NCI-H2029 treated with DMSO at 0.1 percent for 48 hours (cell line): ENCODE measurements at places on chromosomes 11 and 22.

DNA sequence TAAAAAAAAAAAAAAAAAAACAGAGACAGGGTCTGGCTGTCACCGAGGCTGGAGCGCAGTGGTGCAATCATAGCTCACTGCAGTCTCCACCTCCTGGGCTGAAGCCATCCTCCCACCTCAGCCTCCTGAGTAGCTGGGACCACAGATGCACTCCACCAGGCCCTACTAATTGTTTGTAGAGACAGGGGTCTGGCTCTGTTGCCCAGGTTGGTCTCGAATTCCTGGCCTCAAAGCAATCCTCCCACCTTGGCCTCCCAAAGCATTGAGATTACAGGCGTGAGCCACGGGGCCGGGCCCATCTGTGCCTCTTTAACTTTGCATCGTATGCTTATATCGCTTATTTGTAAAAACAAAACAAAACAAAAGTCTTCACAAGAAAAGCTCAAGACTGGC, 3.1 kb downstream of the CPT1A start:
- no peak for DNase-seq

DNA sequence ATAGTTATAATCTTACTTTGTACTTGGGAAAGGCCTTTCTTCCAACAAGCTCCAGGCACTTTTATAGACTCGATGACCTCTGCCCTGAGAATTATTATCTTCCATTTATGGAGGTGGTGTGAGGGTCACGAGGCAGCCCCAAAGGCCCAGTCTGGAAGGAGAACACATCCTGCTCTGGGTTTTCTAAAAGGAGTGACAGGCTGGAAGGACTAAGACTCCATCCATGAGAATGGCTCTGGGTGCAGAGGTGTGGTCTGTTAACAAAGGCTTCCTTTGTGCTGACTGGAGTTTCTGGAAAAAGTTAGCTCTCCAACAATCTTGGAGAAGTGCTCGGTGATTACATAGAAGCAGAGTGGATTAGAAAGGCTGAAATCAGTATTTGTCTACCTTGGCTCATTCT, 74.7 kb upstream of the SESN3 start:
- DNase-seq: no peak

DNA sequence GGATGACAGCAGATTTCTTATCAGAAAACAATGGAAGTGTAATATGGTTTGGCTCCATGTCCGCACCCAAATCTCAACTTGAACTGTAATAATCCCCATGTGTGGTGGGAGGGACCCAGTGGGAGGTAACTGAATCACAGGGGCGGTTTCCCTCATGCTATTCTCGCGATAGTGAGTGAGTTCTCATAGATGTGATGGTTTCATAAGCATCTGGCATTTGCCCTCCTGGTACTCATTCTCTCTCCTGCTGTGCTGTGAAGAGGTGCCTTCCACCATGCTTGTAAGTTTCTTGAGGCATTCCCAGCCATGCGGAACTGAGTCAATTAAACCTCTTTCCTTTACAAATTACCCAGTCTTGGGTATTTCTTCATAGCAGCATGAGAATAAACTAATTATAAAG, 81.0 kb upstream of the SCUBE2 start:
- DNase-seq: no peak

DNA sequence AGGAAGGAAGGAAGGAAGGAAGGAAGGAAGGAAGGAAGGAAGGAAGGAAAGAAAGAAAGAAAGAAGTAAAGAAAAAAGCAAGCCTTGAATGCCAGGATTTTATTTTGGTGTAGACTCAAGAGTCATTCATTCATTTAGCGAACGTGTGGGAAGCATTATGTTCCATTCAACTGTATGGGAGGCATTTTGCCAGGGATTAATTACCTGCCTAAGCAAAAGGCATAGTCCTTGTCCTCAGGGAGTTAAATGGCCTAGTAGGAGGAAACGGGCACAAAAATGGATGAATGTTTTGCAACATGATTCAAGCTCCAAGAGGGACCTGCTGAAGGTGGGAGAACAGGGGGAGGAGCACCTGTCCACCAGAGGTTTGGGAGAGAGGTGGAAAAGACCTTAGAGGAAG, 16.2 kb upstream of the ZNRF3 start:
- peak; percentile 31 for DNase-seq

DNA sequence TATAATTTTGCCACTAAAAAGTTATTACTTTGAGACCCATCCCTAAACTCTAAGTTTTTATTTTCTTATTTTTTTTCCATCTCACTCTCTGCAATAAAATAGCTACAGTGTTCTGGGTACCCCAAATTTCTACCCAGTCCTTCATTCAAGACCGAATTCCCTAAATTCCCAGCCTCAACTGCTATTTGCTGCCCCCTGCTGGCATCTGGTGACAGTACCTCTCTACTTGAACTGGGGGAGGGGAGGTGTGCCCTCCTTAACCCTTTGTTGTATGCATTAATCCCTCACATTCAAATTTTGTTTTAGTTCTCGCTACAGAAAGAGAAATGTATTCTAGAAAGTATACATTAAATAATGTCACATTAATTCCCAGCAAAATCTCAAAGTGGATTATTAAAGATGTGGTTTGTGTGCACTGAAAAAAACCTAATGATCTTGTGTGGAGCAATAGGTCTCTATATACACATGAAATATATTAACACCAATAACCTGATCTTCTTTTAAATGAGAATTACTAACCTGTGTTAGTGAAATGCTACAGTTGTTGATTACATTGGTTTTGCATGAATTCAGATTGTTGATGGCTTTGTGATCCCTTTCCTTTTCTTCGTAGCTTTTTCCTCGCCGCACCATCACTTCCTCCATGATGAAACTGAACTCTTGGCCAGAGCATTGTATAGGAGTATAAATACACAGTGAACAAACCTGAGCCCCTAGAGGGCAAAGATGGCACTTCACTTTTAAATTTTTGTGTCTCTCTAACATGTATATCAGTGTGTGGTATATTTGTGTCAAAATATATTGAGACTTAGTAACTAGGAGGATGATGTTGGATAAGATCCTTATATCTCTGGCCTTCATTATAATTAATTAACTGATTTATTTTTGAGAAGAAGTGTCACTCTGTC, 590.0 kb downstream of the METTL15 start:
- DNase-seq: peak; percentile 31

GRCh38 chr11:3830730-3831129, 10.0 kb downstream of the RHOG start:
- no peak for DNase-seq

- DNase-seq: no peak
These were observed 735.3 kb upstream of the RAG2 start for GRCh38 chr11:37333345-37333744.

DNA sequence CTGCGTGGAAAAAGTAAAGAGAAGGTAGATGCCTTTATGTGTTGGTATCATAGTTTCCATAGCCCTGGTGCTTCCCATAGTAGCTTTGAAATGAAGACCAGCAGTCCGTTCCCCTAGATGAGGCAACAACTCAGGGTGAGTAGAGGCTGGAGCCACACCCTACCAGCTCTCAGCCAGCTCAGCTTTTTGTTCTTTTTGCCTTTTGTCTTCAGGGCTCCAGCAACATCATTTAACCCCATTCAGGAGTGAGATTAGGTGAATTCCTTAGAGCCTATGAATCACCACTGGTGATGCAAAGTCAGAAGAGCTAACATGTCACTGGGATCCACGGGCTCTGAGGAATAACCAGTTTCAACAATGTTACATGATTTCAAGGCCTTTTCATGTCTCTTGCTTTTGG, 14.0 kb upstream of the SESN3 start:
- DNase-seq: no peak

DNA sequence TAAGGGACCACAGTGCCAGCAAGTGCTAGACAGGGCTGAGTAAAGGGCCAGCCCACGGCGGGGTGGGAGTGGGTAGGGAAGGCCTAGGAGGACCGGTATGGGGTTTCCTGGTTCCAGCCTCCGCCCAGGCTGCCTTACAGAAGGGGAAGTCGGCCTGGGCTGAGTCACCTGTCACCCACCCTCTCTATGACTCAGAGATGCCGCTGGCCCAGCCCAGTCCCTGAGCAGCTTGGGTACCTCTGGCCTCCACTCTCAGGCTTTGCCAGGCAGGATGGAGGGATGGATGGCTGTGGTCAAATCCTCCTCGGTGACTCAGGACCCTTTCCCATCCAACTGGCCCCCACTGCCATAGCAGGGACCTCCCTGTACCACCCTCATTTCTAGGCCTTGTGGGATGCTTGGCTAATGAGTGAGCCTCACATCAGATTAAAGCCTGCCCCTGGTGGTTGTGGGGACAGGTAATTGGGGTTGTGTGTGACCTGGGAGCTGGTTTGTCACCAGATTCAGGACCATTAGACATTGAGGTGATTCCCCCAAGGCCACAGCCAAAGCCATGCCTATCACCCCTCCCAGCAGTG, 13.9 kb downstream of the SLC35E4 start:
- no peak for DNase-seq

DNA sequence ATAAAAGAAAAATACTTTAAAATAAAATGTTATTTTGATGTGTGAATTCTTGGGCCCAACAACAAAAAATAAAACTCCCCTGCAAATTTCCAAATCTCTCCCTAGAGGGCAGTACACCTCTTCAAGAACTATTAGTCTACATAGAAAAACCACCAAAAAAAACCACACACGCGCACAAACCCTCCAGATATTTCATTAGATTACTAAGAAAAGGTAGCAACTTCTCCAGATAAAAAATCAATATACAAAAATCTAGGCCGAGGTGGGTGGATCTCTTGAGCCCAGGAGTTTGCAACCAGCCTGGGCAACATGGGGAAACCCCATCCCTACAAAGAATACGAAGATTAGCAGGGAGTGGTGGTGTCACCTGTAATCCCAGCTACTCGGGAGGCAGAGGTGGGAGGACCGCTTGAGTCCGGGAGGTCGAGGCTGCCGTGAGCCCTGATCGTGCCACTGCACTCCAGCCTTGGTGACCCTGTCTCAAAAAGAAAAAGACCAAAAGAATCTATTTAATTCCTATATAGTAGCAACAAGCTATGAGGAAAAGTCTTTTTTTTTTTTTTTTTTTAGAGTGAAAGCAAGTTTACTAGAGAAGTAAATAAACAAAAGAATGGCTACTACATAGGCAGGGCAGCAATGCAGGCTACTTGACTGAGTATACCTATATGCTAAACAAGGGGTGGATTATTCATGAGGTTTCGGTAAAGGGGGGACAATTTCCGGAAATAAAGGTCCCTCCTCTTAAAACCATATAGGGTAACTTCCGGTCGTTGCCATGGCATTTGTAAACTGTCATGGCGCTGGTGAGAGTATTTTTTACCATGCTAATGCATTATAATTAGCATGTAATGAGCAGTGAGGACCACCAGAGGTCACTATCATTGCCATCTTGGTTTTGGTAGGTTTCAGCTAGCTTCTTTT, 13.1 kb downstream of the B3GNT6 start:
- peak; percentile 85 for DNase-seq

- no peak for DNase-seq
These were observed 299.7 kb downstream of the ST3GAL4 start for GRCh38 chr11:126654886-126655806.

GRCh38 chr11:99887481-99887880, 799.6 kb upstream of the ARHGAP42 start:
- no peak for DNase-seq

DNA sequence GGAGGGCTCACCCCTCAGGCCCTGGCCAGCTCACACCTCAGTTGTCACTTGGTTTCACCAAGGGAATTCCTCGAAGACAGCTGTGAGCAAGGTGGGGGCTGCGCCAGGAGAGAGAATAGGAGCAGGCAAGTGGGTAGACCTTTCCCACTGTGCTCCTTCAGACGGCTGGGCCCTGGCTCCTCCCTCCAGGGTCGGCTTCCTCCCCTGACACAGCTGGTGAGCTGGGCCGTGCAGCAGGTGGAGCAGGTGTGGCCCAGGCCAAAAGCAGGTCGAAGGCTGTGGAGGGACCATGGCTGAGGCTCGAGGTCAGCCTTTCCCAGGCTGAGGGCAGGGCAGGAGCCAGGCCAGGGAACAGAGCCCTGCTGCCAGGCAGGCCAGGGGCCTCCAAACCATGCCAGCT, 12.5 kb upstream of the MYRF start:
- no peak for DNase-seq

DNA sequence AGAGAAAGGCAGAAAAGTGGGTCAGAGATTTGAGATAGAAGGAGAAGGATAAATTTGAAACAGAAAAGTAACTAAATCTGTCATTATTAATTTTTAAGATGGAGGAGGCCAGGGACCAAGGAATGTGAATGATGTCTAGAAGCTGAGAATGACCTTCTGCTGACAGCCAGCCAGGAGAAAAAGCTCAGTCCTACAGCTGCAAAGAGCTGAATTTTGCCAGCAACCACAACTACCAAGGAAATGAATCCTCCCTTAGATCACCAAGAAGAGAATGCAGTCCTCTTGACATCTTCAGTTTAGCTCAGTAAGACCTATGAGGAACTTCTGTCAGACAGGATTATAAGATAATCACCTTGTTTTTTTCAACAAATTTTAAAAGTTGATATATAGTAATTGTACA, 538.2 kb downstream of the LRRC4C start:
- no peak for DNase-seq

DNA sequence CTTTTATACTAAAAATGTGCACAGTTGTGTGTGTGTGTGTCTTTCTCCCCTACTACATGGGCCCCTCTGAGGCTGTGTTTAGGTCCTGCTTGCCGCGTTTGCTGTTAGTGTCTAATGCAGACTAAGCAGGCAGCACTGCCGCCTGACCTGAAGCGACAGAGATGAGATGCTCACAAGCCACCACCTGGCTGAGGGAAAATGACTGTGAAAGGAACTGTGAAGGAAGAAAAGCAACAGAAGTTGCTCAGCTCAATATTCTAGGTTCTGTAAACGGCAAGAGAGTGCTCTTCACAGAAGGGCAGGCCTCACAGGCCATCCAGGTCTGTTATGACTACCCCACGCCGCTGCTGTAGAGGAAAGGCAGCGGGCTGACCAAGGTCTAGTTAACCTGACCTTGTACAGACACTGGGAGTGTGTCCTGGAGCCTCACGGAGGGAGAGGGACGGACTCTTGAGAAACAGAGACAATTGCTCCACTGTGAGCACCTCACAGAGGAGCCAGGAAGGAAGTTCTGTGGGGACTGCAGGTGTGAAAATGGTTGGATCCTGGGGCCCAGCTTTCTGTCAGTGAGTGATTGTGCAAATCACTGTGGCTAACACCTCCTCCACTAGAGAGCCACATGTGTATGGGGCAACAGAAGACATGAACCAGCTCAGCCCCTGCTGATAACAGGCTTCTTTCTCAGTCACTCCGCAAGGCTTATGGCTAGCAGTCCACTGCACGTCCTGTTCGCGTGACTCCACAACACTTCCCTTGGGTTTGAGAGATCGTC, 31.3 kb upstream of the YPEL1 start:
- DNase-seq: no peak
